Stimulated activated CD4-positive, alpha-beta T cell treated with anti-CD3 and anti-CD28 coated beads, Interleukin-4, amount 100 ng/mL, for 1 hour (primary cell): ENCODE measurements at places on chromosomes 7 and 10.
A peak's percentile ranks its signal among the peaks of the same experiment; 100 is the strongest.

GRCh38 chr10:98778277-98778759 is 331.6 kb upstream of the HPS1 start:
- no peak for DNase-seq

DNA sequence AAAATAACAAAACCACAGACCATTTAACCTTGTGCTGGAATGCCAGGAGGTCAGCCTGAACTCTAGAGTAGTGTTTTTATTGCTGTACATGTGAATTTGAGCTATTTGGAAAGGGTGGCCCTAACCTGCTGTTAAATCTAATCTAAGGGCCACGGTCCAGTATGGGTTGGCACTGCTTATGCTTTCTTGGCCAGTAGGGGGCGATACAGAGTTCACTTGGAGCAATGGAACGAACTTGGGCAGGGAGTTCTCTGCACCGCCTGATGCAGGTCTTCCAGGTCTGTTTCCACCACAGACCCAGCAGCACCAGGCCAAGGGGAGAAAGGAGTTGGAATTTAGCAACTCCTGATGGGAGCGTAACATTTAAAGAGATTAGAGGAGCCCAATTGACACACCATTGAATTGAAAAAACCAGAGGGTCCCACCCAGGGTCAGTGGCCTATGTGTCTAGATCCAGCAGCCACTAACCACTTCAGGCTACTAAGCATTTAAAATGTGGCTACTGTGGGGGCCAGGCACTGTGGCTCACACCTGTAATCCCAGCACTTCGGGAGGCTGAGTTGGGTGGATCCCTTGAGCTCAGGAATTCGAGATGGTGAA is 75.7 kb upstream of the EFCAB10 start:
- DNase-seq = peak; percentile 65

- DNase-seq = no peak
These were observed 53.4 kb upstream of the CYP2C18 start for GRCh38 chr10:94630017-94630688.

- no peak for DNase-seq
These were observed 222.0 kb downstream of the BICC1 start for GRCh38 chr10:58734664-58735063.

DNA sequence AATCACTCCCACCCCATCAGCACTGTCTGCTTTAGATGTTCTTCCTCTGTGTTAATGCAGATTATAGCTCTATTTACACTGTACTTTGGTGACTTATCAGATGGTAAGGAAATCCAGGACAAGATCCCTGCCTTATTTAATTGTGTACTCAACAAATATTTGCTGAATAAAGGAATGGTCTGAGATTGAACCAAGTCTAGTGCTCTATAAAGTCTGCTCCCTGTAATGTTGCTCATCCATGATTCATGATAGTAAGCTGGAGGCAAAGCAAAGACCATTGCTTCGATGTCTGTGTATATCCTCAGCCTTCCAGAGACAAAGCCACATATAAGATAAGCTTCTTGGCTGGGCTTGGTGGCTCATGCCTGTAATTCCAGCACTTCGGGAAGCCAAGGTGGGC is 33.5 kb downstream of the PLCE1 start:
- no peak for DNase-seq

GRCh38 chr10:72690071-72690755 is 1.7 kb upstream of the MCU start:
- no peak for DNase-seq

- DNase-seq = no peak
These were observed 150.0 kb downstream of the ARHGAP12 start for GRCh38 chr10:31778627-31779026.

- no peak for DNase-seq
These were observed 37.5 kb downstream of the SMURF1 start for GRCh38 chr7:99106411-99106810.

DNA sequence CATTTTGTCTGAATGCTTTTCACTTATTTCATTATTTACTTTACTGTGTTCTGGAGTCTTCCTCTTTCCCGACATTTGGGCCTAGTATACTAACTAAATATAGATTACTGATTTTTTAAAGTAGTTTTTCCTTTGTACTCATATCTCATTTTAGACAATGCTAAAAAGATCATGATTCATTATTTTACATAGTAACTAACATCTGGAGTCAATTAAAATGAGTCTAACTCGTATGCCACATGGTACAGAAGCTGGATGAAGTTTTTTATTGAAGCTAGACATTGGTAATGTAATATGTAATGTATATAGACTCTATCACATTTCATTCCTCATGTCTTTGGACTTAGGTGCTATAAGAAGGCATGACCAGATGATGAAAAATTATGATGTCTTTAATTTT is 156.3 kb upstream of the HGF start:
- DNase-seq = no peak

DNA sequence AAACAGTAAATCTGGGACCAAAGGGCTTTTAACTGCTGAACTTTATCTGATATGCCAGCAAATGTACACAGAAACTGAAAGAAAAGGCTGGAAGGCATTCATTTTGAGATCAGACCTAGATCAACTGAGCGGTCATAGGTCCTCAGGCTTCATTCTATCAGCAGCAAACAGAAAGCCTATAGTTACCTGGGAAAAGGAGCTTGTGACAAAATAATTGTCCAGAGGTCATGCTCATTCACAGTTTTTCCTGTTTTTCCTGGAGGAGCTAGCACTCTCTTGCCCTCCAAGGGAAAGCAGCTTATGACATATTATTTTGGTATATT is 320.2 kb downstream of the AHR start:
- DNase-seq = no peak

GRCh38 chr10:95485056-95485844 is 75.9 kb downstream of the SORBS1 start:
- no peak for DNase-seq

DNA sequence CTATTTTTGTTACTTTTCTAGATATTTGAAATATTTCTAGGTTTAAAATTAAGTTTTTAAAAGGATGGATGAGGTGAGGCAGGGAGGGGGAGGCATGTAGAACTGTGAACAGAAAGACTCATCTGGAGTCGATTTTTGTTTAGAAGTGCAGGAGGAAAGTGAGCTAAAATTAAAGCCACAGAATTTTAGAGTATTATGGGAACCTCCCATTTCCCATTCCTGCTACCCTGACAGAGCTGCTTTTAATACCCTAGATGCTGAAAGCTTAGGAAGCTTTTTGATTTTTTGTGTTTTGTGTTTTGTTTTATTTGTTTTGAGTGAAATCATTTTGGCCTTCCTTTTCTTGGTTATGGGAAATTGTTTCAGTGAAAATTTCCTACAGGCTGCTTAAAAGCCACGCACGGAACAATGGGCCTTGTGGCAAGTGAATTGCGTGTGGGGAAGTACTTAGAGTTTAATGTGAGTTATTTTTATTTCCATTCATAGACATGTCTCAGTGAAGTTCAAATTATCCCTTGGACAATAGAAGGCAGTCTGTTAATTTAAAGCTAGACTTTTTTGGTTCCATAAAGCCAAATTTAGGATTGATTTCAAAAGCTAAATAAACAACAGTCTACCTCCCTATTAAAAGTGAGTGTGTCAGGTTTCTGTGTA is 102.0 kb upstream of the HDAC9 start:
- no peak for DNase-seq
